Stimulated activated CD4-positive, alpha-beta T cell treated with anti-CD3 and anti-CD28 coated beads, Interleukin-1b, Interleukin-23, amount 100 ng/mL, for 48 hours (primary cell): ENCODE measurements at places on chromosomes 4 and X.

- no peak for DNase-seq
These were observed 136.3 kb downstream of the AMMECR1 start for GRCh38 chrX:110181459-110182137.

- peak; percentile 2 for DNase-seq
These were observed 25.6 kb downstream of the KDM6A start for GRCh38 chrX:44898411-44899221.

- DNase-seq = no peak
These were observed 43.2 kb downstream of the ZBTB49 start for GRCh38 chr4:4333265-4333706.

- DNase-seq = no peak
These were observed 284.2 kb downstream of the PACRGL start for GRCh38 chr4:20984576-20984836.

DNA sequence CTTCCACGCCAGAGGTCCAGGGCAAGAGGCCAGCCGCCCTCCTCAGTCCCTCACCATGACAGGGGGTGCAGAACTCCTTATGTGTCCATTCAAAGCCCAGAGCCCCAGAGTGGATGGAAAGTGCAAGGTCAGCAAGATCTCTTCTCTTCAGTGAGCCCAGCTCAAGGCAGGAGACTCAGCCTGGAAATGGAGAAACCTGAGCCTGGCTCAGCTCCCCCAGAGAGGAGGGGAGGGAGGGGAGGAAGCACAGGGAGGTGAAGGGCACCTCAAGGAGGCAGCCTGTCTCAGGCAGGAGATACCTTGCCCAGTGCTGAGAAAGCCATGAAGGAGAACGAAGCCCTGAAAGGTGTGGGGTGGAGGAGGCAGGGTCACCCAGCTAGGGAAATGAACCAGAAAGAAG lies 121.8 kb upstream of the PJA1 start:
- DNase-seq = no peak

DNA sequence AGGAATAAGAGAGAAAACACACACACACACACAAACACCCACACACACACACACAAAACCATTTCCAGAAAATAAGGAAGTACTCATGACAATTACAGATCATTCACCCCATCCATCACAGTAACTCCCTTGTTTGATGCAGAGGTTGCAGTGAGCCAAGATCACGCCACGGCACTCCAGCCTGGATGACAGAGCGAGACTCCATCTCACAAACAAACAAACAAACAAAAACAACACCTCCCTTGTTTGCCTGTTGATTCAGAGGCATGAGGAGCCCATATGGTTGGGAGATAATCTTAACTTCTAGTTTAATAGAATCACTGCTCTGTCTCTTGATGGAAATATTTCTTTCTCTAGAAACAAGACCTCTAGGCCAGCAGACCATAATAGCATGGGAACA lies 2043.5 kb upstream of the AGA start:
- DNase-seq = no peak

- no peak for DNase-seq
These were observed 189.6 kb downstream of the PARM1 start for GRCh38 chr4:75122424-75123014.

DNA sequence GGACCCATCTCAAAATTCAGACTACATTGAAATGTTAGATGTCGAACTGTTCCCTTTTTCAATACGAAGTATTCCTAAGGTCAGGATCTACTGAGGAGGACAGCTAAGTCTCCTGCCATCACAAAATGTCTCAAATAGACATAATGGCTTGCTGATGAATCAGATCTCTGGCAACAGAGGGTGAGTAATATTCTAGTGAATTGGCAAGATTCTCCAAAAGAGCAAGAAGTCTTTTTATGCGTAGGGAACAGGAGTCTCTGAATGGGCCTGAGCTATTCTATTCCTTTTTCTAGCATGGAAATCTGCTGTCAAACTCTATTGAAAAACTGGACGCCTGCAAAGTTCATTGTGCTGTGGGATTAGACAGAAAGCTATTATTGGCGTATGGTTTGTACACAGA lies 145.4 kb downstream of the FNIP2 start:
- DNase-seq = no peak

DNA sequence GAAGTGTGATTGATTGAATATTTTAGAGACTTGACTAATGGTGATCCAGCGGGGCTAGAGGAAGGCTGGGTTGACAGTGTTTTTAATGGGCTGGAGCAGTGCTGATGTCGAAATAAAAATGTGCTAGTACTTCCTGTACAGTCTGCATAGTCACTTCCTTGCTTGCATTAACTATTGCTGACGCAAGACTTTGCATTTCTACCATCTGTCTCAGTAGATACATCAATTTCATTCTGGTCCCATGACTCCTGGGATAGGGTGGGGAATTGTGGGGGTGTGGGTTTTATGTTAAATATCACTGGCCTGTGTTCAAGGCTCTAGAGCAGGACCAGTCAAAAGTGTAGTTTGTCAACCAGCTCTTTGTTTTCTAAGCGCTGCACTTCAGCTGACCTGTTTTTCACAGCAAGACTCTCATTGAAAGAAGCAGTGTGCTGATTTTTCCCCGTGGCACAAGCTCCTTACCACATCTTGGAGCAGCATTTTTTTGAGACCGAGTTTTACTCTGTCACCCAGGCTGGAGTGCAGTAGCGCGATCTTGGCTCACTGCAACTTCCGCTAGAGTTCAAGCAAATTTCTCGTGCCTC lies 35.2 kb upstream of the PHEX start:
- no peak for DNase-seq

DNA sequence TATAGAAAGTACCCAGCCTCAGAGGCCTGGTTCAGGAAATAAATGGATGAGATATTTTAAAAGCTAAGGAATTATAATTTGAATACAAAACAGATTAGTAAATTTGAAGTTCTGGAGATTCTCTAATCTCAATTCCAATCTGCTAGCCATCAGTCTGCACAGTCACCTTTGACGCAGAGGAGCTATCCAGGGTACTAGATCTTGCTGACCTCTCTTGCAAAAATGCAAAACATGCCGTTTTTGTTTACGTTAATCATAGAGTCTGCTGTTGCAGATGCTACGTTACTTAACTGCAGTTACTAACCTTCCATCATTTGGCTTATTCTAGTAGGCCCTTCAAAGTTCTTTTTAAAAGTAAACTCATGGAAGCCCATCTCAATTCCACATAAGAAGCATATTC lies 10.4 kb downstream of the CCSER1 start:
- DNase-seq = no peak

DNA sequence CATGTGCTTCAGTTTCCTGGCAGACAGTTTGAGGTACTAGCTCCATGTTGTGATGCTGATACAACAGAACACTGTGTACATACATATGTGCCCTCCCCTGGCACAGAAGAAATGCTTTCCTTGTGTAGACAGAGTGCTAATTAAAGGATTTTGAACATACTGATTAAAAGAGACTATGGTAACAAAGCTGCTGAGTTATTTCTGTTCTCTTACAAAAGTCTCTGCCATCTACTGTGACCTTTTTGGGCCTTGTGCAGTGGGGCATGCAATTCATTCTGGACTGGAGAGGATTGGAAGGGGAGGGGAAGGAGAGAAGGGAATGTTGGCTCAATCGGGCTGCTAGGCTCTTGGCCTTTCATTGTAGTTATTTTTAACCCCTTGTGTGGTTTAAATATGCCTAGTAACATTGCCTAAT lies 6.0 kb downstream of the PDLIM5 start:
- DNase-seq = no peak

DNA sequence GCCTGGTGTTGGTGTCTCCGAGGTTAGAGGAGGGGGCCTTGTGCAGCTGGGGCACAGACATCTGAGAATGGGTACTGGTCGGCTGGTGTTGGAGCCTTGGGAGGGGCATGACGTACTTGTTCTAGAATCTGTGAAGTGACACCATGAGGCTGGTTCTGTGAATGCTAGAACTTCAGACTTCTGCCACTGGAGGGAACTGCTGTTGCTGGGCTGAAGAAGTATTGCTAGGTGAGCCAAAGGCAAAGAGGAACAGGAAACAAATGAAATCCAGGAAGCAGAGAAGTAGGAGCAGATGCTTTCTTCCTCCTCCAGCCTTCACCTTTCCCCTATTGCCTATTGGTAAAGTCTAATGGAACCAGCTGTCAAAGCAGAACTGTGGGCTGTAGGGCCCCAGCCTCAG lies 120.9 kb upstream of the DDIT4L start:
- no peak for DNase-seq

DNA sequence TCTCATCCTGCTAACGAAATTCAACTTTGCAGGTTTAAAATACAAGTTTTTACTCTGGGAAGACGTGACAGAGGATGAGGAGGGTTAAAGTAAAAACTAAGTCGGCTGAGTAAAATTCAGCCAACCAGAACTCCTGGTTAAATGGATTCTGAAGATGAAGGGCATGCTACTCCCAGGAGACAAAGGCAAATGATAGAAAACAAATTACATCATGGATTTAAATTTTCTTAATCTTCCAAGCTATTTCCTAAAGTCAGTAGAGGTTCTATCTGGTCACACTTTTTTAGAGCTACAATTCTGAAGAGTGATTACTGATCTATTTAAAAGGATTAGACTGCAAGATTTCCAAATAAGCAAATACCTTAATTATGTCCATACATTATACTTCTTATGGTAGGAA lies 47.9 kb downstream of the ZNF827 start:
- DNase-seq = no peak

DNA sequence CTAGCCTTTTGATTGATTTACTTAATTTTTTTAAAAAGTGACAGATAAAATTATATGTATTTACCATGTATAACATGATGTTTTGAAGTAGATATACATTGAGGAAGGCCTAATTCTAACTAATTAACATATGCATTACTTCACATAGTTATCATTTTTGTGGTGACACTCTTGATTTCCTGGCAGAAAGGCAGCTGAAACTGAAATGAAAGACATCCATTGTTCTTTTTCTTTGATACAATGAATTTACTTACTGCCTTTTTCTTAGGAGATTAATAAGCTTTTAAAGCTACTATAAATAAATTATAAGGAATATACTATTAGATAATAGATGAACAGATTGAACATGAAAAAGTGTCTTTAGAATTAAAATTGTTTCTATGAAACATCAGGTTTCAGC lies 26.7 kb downstream of the ANKRD50 start:
- no peak for DNase-seq

DNA sequence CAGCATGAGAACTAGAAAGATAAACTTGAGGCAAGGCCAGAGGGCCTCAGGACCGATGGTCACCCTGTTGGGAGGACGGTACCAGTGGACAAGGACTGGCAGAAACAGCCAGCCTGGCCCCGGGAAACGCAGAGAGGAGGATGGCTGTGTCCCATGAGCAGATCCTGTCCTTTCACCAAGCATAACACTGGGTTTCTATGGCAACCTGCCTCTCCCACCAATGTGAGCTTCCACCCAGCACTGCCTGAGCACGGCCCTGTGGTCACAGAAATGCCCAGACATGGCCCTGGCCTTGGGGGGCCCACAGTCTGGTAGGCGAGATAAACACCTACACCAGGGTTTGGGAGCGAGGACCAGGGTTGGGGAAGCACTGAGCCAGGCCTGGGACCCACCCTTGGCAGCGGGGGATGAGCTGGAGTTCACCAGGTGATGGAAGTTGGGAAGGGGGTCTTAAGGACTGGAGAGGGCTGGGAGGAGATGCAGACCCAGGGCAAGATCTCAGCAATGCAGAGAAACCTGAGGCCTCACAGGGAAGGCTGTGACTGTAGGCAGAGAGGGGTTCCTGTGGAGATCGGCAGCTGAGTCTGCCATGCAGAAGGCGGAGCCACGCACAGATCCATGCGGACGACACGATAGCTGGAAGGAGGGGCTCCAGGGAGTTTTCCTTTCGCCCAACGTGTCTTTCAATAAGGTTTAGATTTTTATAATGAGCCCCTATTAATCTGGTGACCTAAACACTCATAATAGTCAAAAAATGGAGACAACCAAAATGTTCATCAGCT lies 32.7 kb upstream of the CRMP1 start:
- no peak for DNase-seq

- no peak for DNase-seq
These were observed 42.4 kb upstream of the GAB1 start for GRCh38 chr4:143294310-143294709.

DNA sequence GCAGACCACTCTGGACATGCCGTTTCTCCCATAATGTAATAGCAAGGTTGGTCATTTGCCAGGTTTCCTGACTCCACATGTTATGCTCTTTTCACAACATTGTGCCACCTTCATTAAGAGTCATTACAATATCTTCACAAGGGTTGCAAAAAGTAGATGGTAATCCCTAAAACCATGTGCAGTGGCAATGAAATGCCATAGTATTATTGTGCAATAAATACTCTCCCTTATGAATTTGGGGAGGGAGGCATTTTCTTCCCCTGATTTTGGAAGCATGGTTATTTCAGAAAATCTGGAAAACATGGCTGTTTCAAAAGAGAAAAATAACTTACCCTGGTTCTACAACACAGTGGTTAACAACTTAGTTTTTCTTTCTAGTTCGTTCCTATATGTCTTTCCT lies 75.1 kb downstream of the BLTP1 start:
- no peak for DNase-seq

DNA sequence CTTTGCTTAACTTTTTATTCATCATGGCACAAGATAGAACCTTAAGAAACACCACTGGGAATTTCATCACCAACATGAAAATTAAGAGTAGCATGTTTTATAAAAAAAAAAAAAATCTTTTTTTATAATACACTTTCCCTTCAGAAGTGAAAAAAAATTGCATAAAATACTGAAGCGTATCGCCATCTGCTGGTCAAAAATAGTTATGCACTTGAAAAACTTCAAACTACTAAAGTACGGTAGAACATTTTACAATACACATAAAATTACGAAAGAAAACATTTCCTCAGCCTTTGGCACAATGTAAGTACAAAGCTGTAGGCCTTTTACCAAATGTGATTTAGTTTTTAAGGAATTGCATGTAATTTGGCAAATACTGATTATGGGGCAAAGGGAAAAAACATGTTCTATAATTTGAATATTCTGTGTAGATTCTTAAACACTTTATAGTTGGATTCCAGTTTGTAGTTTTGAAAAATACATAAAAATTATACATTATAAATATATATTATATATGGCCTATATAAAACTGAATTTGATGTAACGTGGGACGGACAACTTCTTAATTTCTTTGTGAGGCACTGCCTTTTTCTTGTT lies 26.5 kb downstream of the HCCS start:
- no peak for DNase-seq

DNA sequence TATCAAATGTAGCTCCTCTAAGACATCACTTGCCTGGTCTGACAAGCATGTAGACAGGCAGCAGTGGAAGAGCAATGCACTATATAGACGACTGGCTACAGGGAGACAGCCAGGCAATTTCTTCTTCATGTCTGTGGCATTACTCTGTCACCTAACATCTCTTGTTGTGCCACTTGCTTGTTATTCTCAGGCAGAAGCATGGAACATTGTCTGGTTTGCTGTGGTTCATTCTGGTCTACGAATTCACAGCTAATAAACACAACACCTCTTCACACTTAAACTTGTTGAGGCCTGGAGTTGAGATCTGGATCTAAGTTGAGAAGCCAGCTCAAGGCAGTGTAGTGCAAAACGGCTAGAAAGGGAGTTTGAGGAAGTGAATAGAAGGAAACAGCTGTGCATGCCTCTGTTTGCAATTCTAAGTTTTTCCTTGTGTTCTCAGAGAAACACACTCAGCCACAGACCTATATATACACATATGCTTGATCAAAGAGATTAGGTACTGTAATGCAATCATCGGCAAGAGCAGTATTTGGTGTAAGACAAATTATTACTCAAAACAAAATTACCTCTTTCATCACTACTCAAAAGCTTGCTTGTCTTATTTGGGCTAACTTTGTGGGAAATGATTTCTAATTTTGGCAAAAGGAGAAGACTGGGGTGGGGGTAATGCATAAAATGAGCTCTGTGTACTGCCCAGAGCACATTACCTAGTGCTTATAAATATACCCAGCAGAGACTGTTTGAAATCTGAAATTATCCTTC lies 243.8 kb downstream of the PPP3CA start:
- DNase-seq = no peak
